CD4-positive, alpha-beta T cell treated with Interleukin-10 for 1 hour (primary cell): ENCODE measurements at places on chromosomes 1 and 21.
A peak's percentile ranks its signal among the peaks of the same experiment; 100 is the strongest.

DNA sequence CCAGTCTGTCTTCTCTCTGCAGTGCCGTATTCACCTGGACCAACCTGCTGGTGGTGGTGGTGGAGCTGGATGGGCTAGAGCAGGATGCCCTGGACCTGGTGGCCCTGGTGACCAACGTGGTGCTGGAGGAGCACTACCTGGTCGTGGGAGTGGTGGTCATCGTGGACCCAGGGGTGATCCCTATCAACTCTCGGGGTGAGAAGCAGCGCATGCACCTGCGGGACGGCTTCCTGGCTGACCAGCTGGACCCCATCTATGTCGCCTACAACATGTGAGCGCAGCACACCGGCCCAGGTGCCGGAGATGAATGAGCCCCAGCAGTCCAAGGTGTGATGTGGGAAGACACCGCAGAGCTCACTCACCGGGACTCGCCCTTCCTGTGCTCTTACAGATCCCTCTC, 37.5 kb downstream of the S100B start:
- DNase-seq = no peak

- DNase-seq = no peak
These were observed 18.5 kb upstream of the EPHA2 start for GRCh38 chr1:16174261-16174868.

DNA sequence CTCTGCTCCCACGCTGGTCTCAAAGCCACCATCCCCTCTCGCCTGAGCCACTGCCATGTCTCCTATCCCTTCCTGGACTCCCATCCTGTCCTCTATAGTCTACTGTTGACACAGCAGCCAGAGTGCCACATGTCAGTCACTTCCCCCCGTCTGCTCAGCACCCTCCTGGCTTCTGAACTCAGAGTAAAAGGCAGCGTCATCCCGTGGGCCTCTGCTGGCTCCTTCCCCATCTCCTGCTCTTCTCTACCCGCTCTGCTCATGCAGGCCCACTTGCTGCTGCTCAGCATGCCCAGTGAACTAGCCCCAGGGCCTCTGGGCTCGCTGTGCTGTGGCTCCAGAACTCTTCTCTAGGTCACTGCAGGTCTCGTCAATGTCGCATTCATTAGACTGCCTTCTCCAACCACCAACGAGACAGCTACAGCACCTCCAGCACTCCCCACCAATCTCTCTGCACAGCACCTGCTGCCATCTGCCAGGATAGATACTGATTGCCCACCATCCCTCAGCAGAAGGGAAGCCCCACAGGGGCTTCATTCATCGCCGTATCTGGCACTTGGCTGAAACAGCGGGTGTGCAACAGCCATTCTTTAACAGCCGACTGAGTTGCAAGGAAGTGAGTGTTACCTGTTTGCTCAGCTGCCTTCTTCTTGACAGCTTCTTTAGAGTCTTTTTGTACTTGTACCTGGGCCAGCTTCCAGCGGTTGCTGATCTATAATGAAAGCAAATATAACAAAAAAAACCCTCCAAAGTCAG, 11.8 kb upstream of the SRM start:
- DNase-seq = no peak

DNA sequence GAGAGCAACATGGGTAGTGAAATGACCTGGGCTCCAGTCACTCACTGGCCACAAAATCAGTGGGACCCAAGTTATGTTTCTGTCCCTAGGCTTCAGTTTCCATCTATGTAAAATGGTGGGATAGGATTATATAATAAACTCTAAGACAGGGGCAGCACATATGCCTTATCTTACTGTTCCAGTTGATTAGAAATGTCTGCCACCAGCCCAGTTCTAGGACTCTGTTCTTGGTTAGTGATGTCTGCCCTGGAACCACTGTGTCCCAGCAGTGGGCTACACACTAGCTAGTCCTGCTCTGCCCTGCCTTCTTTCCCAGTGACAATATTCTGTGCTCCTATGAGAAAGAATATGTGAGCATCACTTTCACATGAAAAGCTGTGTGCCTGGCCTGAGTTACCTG, 138.3 kb downstream of the PCNX2 start:
- no peak for DNase-seq

GRCh38 chr1:167964646-167965045, 27.8 kb upstream of the MPC2 start:
- no peak for DNase-seq

DNA sequence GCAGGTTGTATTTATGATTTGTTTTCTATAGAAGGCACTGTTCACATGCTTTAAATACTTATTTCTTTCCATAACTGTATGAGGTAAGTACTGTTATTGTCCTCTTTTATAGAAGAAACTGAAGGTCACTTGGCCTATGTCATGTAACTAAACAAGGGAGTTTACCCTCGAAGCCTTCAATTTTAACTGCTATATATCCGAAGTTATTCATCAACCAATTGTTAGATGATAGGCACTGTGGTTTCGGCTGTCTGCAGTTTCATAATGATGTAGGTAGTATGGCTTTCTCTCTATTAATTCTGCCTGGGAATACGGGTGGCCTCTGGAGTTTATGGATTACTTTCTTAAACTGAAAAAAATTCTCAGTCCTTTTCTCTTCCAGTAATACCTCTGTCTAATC, 413.3 kb upstream of the ADGRL2 start:
- no peak for DNase-seq

GRCh38 chr1:29744684-29745490, 508.6 kb downstream of the PTPRU start:
- DNase-seq = no peak

- peak; percentile 1 for DNase-seq
These were observed 687 bp downstream of the PRKAB2 start for GRCh38 chr1:147171399-147172167.

- no peak for DNase-seq
These were observed 27.7 kb upstream of the C8B start for GRCh38 chr1:56993475-56993874.

- DNase-seq = no peak
These were observed 20.3 kb upstream of the TMEM222 start for GRCh38 chr1:27301582-27302199.

GRCh38 chr1:102470767-102471166, 474.0 kb upstream of the OLFM3 start:
- DNase-seq = no peak

- no peak for DNase-seq
These were observed 9.6 kb downstream of the BCAR3 start for GRCh38 chr1:93672069-93672468.

DNA sequence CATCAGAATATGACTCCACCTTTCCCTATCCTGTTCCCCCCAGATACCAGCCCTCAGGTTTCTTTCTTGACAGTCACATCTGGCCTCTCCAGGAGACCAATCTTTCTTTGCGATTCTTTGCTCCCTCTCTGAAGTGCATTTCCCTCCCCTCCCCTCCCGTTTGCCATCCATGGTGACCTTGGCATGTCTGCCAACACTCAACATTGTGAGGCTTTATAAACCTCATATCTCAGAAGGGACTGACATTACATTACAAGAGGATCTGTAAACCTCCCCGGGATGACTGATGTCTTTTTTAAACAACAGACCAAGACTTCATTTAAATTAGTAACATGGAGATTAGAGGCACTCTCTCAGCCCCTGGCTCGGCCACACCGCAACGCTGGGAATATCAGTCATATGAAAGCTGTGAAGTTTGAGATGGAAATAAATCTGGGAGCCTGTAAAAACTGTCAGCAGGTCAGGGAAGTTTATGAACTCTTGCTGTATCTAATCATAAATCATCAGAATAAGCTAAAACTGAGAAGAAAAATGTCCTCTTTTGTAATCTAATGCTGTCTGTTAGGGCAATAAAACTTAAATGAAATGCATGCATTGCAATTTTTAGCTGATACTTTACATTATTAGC, 401.7 kb upstream of the PROX1 start:
- DNase-seq = no peak

DNA sequence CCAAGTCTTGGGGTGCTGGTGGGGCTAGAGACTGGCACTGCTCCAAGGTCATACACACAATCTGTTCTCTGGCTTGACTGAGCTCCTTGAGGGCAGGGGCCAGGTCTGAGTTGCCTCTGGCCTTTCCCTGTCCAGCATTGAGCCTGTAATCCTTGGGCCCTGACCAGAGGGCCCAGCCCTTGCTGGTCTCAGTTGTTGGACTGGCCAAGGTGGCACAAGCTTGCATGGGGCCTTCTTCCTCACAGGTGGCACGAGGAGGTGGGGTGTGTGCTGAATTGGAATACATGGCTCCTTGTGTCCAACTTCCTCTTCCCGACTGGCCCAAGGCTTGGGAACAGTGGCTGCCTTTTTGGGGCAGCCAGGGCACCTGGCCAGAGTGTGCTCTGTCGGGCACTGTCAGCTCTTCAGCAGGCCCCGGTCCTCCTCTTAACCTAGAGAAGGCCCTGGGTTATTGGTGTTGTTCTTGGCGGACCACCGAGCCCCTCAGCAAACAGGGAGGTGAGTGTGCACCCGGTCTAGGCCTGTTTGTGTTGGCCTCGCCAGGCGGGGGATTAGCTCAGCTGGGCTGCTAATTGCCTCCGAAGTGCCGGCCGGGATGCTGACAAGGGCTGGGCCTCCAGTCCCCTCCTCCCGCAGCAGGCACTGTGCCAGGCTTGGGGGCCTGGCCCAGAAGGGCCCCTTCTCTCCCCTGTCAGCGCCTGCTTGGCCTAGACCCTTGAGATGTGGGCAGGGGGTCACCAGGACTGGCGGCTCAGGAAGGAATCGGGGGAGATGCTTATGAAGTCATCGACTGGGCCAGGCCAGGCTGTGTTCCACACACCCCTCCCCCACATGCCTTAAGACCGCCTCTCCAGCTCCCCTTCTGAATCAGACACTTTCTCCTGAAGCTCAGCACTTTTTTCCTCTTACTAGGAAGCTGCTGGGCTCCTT, 28.5 kb downstream of the WNT4 start:
- no peak for DNase-seq

- no peak for DNase-seq
These were observed 74.7 kb downstream of the LHX8 start for GRCh38 chr1:75208862-75209261.

- DNase-seq = no peak
These were observed 93.1 kb downstream of the DMRTB1 start for GRCh38 chr1:53552146-53552861.

GRCh38 chr1:166974647-166975345, 544 bp downstream of the ILDR2 start:
- DNase-seq = peak; percentile 11
